ENCODE measurements at places on chromosomes 5 and 9.

GRCh38 chr5:129746876-129747275 lies 1.0 kb upstream of the MINAR2 start:
- DNase-seq = no peak

DNA sequence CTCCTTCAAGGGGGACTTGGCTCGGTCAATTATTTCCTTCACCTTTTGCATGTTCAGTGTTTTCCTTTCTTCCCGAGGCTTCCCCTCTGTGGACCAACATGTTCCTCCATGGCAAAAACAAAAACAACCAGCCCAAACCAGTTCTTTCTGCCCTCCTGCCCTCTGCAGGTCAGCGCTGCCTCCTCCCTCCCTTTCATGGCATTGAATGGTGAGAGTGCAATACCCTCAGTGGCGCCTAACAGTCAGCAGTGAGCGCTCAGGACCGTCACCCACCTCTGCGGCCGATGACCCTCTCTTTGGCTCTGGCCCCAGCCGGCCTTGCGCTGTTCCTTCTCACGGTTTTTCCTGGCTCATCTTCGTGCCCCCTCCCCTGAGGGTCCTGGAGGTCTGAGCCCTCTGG lies 34.4 kb upstream of the GNE start:
- no peak for DNase-seq

DNA sequence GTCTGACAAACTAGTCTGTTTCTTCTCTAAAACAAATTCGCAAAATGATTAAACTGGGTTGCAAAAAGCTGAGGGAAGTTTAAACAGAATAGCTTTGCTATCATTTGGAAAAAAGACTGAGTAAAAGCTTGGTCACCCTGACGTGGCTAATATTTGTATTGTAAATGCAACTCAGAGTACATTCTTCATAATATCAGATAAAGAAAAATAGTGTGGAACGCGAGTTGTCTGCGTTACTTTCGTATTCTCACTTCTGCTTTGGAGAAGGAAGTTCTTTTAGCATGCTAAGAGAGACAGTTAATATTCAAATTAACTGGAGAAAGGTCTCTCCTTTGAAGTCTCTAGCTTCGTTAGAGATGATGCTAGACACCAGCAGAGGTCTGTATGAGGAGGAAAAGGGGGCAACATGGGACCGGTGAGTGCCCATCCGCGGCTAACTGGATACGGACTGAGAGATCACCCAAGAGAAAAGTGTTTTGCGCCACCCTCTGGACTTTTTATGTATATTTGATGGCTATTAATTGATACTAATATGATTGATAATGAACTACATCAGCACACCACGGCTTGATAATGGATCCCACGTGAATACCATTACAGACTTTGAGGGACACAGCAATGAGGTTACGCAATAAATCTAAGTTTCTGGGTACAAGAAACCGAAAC lies 2.9 kb upstream of the CNTRL start:
- no peak for DNase-seq

- no peak for DNase-seq
Measured at GRCh38 chr9:112065806-112066606, 109.1 kb downstream of the SUSD1 start.

DNA sequence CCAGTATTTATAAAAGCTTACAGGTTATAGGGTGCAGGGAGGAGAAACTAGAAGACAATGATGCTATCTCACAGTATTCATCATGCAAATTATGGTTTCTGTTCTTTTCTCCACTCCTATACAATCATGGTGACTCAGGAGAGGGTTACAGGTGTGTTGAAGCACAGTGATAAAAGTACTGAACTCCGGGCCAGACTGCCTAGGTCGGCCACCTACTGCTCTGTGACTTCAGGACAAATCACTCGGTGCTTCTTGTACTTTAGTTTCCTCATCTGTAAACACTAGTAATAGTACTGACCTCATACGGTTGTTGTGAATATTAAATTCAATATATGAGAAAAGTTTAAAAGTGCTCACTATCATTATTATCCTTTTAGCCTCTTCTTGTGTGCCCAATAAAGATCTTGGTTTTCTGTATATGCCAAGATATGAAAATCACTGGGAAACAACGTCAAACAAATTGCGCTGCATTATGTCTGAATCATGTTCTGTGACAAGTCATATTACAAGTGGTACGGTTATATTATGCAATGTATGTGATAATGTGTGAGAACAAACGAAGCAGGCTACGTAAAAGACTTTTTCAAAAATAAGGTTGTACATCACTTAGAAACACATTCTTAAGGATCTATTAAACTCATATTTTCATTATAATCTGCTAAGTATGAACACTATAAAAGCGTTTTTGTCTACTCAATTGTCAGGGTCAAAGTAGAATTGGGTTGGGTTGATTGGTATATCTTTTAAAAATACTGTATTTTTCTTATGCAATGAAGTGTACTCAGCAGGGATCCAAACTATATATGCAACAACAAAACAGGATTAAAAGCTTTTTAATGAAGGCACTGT lies 153.3 kb downstream of the EFNA5 start:
- no peak for DNase-seq

DNA sequence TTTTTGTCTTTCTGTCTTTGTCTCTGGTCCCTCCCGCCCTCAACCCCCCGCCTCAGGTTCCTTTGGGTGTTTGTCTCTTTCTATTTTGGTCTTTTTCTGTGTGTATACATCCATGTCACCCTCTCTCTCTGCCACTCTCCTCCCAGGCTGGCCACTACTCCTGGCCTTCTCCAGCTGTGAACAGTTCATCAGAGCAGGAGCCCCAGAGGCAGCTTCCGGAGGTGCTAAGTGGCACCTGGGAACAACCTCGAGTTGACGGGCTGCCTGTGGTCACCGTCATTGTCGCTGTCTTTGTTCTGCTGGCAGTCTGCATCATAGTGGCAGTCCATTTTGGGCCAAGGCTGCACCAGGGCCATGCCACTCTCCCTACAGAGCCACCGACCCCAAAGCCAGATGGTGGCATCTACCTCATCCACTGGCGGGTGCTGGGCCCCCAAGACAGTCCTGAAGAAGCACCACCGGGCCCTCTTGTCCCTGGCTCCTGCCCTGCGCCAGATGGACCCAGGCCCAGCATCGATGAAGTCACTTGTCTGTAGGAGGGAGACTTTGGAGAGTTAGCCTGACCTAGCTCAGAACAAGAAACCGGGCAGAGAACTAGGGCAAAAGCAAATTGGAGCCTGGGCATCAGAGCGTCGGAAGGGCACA lies 1.7 kb downstream of the SMIM33 start:
- DNase-seq = no peak

GRCh38 chr5:74199436-74200210 lies 440.9 kb downstream of the ENC1 start:
- no peak for DNase-seq

Data from stimulated activated CD4-positive, alpha-beta T cell treated with anti-CD3 and anti-CD28 coated beads, Interleukin-15, amount 100 ng/mL, for 48 hours (primary cell).